H4 (cell line): ENCODE measurements at places on chromosomes 2 and 18. TPM values are rescaled to one million over a fixed set of nuclear protein-coding genes. Genes with fewer than 3 reads are reported as not detected.

DNA sequence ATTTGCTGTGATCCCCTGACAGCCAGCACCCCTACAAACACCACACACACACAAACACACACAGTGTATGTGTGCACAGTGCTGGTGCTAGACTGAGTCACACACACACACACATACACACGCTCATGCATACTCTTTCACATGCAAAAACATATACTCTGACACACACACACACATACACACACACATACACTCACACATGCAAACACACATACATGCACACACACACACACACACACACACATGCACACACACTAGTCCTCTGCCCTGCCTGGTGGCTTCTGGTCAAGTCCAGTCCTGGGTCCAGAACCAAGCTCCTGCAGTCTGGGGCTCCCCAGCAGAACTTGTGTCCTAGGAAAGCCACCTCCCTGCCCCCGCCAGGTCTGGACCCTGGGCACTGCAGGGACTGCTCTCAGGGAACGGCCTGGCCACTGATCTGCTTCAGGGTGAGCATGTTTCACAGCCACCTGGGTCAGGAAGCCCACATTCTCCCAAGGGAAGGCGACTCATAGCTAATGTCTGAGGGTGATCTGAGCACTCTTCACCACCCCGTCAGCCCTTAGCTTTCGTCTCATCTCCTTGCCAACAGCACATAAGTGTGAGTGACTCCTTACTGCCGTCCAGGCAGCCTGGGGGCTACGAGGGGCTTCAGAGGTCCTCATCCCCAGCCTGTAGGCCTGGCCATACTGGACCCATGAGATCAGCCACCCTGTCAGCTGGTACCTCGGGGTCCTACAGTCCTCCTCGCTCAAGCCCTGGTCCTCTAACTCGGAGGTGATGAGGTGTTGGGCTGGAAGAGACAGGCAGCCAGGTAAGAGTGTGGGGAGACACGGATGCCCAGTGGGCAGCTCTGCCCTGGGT, 88.1 kb downstream of the MCFD2 start:
- DNase-seq: no peak

Gene SNTG2
- not detected in 2 replicates for total RNA-seq

Gene ABCG5
- total RNA-seq: not detected in 2 replicates

- DNase-seq: no peak
Observed at GRCh38 chr18:66210875-66211274, 393.0 kb downstream of the CDH19 start.

DNA sequence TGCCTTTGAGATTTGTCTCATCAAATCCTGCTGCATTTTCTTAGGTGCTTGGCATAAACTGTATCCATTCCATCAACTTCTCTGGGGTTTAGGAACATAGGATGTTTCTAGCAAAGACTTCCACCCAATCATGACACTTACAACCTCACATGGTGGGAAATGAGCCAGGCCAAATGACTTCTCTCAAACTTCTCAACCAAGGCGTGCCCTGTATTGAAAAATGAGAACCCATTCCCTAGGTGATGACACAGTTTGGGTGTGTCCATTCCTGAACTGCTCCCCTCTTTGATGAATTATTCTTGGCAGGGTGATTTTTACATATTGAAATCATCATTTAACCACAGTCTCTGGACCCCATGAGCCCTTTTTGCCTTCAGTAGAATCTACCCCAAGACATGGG, 161.1 kb downstream of the EN1 start:
- DNase-seq: no peak

Gene TMEM37
- total RNA-seq: 1.5 and 1.9 TPM in 2 replicates

DNA sequence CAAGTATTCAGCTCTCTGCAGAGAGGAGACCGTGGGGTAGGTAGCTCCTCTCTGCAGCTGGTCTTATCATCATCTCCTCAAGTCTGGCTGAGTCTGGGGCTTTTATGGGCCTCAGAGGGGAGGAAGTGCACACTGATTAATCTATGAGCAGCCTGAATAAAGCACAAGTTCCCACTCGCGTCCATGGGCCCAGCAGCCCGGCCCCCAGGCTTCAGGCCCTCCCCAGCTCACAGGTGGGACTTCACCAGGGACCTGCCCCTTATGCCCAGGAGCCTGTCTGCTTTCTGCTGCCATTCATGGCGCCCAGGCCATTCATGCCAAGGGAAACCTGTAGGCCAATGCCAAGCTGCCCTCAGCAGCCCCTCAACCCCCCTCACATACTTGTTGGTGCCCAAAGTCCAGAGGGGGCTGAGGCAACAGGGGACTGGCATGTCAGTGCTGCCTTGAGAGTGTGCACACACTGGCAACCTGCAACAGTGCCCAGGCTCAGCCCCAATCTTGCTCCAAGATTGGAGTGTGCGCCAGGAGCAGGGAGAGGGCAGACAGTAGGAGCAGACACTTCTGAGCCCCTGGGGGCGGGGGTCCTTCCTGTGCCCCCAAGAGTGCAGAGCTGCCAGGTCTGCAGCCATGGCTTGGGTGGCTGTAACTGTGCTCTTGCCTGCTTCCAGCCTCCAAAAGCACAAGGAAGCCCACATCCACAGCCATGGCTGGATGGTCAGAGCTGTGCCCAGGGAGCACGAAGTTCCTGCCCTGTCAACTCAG, 375.6 kb upstream of the VWC2L start:
- DNase-seq: no peak
